ENCODE measurements at places on chromosomes 5 and 9.

DNA sequence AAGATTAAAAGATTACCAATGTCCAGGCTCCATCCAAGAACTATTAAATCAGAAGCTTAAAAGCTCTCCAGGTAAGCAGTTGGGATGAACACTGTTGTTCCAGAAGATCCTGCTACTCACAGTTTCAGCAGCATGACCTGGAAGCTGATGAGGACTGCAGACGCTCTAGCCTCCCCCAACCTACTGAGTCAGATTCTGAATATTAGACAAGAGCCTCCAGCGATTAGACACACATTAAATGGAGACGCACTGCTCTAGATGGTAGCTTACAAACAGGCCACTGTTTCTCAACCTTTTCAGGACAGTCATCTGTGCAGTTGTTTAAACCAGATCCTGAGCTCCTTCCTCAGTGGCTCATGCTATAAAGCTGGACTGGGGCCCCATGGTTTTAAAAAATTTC is 54.3 kb downstream of the MTMR12 start:
- DNase-seq = no peak

- no peak for DNase-seq
These were observed 47.6 kb downstream of the ADAMTS6 start for GRCh38 chr5:65434122-65434521.

GRCh38 chr5:177309351-177310191 is 2.1 kb downstream of the MXD3 start:
- DNase-seq = peak; percentile 53

- DNase-seq = no peak
These were observed 4.6 kb upstream of the SAR1B start for GRCh38 chr5:134637116-134637721.

DNA sequence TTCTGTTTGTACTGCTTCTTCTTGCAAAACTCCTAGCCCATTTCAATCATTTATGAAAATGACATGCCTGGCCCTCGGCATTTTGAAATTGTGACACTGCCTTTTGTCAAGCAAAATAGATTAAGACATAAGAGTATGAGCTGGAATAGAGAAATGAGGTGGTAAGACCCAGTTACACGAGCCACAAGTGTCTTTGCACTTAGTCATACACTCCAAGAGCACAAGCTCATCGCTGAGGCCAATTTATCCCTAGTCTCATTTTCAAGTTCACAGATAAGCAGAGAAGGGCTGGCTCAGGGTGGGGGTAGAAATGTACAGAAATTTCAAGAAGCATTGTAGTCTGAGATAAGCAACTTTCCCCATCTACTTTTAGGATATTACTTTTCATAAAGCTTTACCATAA is 40.6 kb upstream of the MAP1B start:
- peak; percentile 89 for DNase-seq
